ENCODE measurements at places on chromosomes 6 and 20. TPM values are rescaled to one million over a fixed set of nuclear protein-coding genes. Genes with fewer than 3 reads are reported as not detected.
A peak's percentile ranks its signal among the peaks of the same experiment; 100 is the strongest.

GRCh38 chr20:63743210-63743970, 3.8 kb downstream of the SLC2A4RG start:
- H3K4me1 ChIP-seq = peaks cover 3% of the 10 kb centered on the region
- H3K36me3 ChIP-seq = no peaks in the 10 kb centered on the region
- DNase-seq = no peak
- peak overlapping the region; percentile 29 for H3K27ac ChIP-seq
- H3K4me3 ChIP-seq = no peak overlapping the region

DNA sequence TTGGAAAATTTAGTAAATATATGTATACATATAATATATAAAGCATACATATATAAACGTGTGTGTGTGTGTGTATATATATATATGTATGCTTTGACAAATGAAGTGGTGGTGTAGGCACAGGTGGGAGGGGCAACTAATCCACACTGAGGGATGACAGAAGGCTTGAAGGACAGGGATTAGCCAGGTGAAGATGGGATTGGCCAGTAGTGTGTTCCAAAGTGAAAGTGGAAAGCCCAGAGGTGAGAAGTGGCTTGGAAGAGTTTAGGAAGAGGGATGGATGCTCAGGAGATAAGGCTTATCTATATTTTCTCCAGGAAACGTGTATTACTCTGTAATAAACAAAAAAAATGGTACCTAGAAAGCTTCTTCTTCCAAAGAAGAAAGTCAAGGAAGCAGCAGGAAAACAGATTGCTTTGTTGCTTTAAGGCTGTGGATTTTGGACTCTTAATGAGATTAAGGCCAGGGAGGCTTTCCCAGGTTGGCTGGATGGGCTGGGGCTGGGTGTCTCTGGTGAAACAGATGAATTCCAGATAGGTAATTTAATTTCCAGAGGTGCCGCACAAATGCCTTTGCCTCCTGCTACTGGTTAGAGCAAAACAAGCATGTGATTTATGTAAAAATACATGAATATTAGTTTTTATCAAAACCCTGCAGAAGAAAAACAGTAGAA, 63.9 kb downstream of the JARID2 start:
- H3K4me1 ChIP-seq = peaks cover 67% of the 10 kb centered on the region
- H3K27me3 ChIP-seq = no peaks in the 10 kb centered on the region
- H3K27ac ChIP-seq = no peak overlapping the region
- H3K36me3 ChIP-seq = no peaks in the 10 kb centered on the region
- no peak overlapping the region for H3K4me3 ChIP-seq
- no peak for DNase-seq

DNA sequence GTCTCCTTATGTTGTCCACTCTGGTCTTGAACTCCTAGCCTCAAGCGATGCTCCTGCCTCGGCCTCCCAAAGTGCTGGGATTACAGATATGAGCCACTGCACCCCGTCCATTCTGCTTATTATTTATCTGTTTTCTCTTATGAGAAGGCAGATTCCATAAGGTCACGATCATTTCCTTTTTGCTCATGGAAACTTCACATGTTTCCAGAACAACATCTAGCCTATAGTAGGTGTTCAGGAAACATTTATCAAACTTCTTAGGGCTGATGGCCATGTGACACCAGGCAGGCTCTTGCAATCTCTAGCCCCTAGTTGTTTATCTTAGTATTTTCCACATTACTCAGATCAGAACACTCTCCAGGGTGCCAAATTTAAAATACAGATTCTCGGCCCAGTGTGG, 61.2 kb downstream of the ZFP64 start:
- no peak overlapping the region for H3K4me3 ChIP-seq
- no peaks in the 10 kb centered on the region for H3K4me1 ChIP-seq
- no peak for DNase-seq
- no peak overlapping the region for H3K27ac ChIP-seq

CCN5 gene
- not detected for total RNA-seq

DNA sequence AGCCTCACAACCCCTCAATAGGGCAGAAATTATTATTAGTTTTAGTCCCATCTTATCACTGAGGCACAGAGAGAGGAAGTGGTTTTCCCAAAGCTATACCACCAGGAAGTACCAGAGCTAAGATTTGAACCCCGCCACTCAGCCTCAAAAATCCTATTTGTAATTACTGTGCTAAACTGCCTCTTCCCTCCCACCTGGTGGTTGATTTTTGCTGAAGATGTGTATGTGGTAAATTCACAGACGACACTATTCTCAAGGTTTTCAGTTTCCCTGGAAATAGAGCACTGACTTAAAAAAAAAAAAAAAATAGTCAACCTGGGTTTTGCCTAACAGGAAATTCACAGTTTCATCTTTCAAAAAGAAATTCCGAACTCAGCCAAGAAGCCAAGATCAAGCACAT, 57.9 kb downstream of the TSHZ2 start:
- no peak overlapping the region for H3K4me3 ChIP-seq
- no peak for DNase-seq
- H3K27me3 ChIP-seq = peaks cover 8% of the 10 kb centered on the region
- H3K4me1 ChIP-seq = peaks cover 37% of the 10 kb centered on the region
- peaks cover 5% of the 10 kb centered on the region for H3K36me3 ChIP-seq

All from type B pancreatic cell (in vitro differentiated cells).